Activated CD4-positive, alpha-beta T cell treated with anti-CD3 and anti-CD28 coated beads for 24 hours (primary cell): ENCODE measurements at places on chromosomes 1 and 21.

GRCh38 chr1:59004755-59005154 is 220.9 kb upstream of the JUN start:
- DNase-seq: no peak

DNA sequence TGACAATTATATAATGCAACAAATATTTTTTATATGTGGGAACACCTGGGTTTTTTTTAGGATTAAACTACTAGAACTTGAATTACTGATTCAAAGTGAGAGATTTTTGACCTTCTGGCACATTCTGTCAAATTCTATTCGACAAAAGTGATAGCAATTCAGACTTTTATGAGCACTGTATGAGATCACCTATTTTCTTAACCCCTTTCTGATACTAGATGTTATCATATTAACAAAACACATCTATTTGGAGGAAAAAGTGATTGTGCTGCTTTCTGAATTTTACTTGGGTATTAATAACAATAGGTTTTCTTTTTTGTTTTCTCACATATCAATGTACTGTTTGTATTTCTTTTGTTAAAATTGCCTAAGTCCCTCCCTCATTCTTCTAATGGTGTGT is 174.9 kb upstream of the GREM2 start:
- DNase-seq: no peak

DNA sequence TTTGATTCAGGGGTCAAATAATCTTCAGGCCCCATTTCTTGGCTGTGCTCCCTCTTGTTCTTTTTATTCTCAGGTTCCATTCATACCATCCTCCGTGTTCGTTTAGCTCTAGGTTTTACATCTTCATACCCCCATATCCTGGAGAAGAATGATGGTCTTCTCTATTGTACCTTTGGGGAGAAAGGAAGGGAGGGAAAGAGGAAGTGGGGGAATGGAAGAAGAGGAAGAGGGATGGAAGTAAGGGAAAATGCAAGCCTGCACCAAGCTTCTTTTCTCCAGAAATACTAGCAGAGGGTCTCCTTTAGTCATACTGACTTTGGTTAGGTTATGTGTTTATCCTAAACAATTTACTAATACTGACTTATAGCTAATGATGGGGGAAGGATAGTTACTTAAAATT is 52.4 kb downstream of the FNBP1L start:
- no peak for DNase-seq

DNA sequence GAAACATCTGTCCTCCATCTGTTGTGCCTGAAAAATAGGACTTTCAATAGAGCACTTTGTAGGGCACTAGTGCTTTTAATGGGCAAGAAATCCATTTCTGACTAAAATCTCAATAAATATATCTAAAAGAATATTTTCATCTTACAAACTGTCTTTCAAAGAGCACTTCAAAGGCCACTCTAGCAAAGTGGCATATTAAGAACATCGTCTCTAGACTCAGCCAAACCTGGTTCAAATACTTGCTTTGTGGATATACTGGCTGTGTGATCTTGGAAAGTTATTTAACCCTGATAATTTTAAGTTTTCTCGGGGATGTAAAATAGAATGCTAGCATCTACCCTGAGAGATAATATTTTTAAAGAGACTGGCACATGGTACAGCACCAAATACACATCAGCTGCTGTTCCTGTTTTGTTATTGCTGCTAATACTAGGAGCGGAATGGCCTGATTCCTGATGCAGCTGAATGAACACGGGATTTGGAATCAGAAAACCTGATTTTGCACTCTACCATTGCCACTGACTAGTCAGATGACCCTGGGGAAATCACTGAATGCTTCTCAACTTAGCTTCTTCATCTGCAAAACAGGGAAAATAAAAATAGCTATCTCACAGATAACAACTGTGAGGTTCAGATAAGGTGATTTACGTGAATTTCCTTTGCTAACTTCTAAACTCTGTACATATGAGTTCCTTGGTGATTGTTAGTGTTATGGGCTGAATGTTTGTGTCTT is 25.2 kb upstream of the LRRC8C start:
- no peak for DNase-seq

- DNase-seq: no peak
Observed at GRCh38 chr21:38170704-38171682, 85.8 kb upstream of the KCNJ15 start.

- DNase-seq: peak; percentile 78
Observed at GRCh38 chr1:153796786-153797659, 21.8 kb downstream of the SLC27A3 start.

DNA sequence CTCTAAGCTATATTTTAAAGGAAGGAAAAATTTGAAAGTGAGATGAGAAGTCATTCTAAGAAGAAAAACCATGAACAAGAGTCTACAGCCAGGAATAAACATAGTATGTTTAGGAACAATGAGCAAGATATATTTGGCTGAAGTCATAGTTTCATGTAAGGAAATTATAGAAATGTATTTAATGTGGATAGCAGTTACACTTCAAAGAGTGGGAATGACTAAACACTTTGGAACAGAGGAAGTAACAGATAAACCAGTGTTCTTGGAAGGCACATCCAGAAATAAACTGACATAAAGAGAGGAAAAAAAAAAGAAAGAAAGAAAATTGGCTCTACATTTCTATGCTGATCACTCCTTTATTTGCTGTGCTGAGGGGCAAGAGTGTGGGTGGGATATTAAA is 18.0 kb downstream of the C8A start:
- DNase-seq: no peak

- no peak for DNase-seq
Observed at GRCh38 chr1:164563721-164564360, 4.9 kb downstream of the PBX1 start.

DNA sequence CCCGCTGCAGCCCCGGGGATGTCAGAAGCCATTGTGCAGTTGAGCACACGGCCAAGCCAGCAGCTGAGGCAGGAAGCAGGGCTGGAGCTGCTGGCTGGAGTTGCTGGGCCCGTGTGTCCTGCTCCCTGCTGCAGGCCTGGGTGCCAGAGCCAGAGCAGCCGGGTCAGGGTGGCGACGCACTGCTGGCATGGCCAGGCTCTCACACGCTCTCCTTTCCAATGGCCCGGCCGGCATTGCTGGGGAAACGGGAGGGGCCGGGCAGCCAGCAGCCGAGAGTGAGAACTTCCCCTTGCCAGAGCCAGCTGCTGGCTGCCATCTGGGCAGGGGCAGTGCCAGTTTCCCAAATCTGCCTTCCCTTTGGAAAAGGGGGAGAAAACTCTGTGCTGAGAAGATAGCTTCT is 82.4 kb upstream of the PROX1 start:
- DNase-seq: no peak

DNA sequence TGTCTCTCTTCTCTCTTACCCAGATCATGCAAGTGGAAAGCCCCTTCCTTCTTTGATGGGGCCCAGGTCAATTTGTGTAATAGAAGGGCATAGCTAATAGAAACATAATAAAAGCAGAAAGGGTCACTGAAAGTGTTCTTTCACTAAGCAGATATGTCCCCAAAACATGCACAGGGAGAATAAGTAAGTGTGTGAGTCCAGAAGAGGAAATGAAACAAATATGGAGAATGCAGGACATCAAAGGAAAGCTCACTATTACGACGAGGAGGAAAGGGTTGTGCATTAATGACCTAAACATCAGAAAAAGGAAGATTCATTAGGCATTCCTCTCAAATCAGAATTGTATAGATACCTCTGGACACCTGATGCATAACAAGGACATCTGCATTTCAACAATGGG is 81.4 kb upstream of the SMYD2 start:
- DNase-seq: no peak

GRCh38 chr1:184854496-184855140 is 100.0 kb upstream of the EDEM3 start:
- DNase-seq: no peak

- no peak for DNase-seq
Observed at GRCh38 chr21:22728091-22728490, 1729.9 kb downstream of the NCAM2 start.

DNA sequence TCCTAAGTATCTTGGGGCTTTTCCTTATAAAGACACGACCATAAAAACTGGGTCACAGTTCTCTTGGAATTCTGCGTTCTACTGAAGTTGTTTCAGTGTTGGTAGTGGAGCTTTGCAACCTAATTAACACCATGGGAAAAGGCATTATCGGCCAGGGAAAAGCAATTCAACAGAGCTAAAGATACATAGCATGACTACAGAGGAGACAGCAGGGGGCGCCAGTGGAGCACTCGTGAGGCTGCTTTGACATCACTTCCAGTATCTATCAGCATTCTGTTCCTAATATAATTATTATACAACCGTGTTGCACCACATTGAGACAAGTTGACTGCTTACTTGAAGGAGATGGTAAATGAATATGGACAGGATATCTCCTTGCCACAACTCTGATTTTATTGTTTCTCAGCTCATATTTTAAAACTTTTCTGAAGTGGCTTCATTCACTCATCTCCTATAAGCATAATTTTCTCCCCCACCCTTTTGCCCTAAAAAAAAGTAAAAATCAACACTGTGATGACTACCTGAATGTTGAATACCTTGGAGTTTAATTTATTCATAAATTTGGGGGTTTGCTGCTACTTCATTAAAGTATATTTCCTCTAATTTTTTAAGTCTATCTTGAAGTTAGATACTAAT is 39.4 kb downstream of the ZP4 start:
- no peak for DNase-seq

DNA sequence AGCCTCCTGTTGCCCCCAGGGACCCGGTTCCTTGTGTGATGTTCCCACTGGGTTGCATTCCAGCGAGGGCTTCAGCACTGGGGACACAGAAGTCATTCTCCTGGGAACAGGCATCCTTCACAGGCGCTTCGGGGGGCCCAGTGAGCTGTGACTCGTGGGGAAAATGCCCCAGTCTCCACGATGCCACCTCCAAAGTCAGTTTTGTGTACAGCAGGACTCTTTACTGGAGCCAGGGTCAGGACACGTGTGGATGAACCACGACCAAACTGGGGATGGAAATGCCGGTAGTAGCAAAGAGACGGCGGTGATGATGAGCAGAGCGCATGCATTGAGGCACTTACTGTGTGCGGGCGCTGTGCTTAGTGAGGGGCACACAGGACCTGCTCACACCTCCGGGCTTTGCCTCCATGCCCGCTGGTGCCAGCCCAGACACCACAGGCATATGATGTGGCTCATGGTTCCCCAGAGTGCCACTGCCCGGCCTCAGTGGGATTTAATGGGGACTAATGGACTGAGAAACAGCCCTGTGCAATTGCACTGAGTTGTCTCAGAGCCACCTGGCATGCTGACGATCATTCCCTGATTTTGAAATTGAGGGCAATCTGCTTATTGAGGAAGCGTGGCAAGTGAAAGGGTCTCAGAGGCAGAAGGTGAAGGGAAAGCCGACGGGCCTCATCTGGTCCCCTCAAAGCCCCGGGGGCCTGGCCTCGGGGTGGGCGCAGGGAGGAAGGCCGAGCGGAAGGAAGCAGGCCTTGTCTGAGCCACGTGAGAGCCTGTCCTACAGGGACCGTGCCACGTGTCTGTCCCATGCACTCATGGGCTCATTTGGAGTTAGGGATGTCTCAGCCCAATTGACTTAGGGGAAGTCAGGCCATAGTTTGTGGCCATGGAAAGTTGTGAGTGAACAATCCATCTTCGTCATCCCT is 91.4 kb downstream of the PDE9A start:
- DNase-seq: no peak

DNA sequence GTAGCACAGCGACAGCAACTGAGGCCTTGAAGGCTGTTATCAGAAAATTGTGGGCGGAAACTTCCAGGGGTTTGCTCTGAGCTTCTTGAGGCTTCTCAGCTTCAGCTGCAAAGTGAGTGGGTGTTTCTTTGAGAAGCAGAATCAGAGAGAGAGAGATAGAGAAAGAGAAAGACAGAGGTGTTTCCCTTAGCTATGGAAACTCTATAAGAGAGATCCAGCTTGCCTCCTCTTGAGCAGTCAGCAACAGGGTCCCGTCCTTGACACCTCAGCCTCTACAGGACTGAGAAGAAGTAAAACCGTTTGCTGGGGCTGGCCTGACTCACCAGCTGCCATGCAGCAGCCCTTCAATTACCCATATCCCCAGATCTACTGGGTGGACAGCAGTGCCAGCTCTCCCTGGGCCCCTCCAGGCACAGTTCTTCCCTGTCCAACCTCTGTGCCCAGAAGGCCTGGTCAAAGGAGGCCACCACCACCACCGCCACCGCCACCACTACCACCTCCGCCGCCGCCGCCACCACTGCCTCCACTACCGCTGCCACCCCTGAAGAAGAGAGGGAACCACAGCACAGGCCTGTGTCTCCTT is at the start of gene FASLG:
TSS of gene FASLG (plus strand) at position 233 of the 583 bp plus-strand sequence. CDS start at position 332, 99 bp downstream.
- DNase-seq: peak; percentile 45

GRCh38 chr1:2971101-2971501 is 50.2 kb upstream of the ACTRT2 start:
- DNase-seq: no peak

- no peak for DNase-seq
Observed at GRCh38 chr1:72986591-72987290, 704.4 kb upstream of the NEGR1 start.

- DNase-seq: no peak
Observed at GRCh38 chr1:32341971-32342370, 5.9 kb upstream of the MARCKSL1 start.

- DNase-seq: no peak
Observed at GRCh38 chr1:244496186-244496585, 35.1 kb downstream of the CATSPERE start.

- no peak for DNase-seq
Observed at GRCh38 chr1:87600055-87600850, 271.6 kb downstream of the LMO4 start.

DNA sequence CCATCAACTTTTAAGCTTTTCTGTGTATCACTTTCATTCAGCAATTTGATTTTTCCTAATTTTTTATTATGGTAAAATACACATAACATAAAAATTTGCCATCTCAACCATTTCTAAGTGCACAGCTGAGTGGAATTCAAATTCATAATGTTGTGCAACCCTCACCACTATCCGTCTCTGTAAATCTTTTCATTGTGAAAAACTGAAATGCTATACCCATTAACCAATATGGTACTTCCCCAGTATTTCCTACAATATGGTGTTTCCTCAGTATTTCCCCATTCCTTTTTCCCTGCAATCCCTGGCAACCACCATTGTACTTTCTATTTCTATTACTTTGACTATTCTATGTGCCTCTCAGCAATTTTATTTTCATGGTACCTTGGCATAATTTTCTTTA is 6.8 kb downstream of the STPG1 start:
- no peak for DNase-seq
